ENCODE measurements at places on chromosomes 16 and 17.

- no peak overlapping the region for H3K27ac ChIP-seq
- H3K36me3 ChIP-seq, result no peaks in the 10 kb centered on the region
- H3K4me1 ChIP-seq, result peaks cover 33% of the 10 kb centered on the region
- no peak for DNase-seq
- H3K27me3 ChIP-seq, result peaks cover 38% of the 10 kb centered on the region
- no peak overlapping the region for H3K4me3 ChIP-seq
These were observed 13.4 kb upstream of the HERPUD1 start for GRCh38 chr16:56918467-56919012.

GRCh38 chr17:47816111-47816735, 5.4 kb downstream of the OSBPL7 start:
- H3K27me3 ChIP-seq, result no peaks in the 10 kb centered on the region
- H3K36me3 ChIP-seq, result peaks cover 24% of the 10 kb centered on the region
- no peak overlapping the region for H3K4me3 ChIP-seq
- no peak for DNase-seq
- peaks cover 14% of the 10 kb centered on the region for H3K4me1 ChIP-seq

GRCh38 chr16:54289945-54290832, 3.6 kb upstream of the IRX3 start:
- peaks cover 77% of the 10 kb centered on the region for H3K27me3 ChIP-seq
- peak overlapping the region; percentile 11 for H3K4me3 ChIP-seq
- H3K36me3 ChIP-seq, result no peaks in the 10 kb centered on the region
- peaks cover 25% of the 10 kb centered on the region for H3K4me1 ChIP-seq

DNA sequence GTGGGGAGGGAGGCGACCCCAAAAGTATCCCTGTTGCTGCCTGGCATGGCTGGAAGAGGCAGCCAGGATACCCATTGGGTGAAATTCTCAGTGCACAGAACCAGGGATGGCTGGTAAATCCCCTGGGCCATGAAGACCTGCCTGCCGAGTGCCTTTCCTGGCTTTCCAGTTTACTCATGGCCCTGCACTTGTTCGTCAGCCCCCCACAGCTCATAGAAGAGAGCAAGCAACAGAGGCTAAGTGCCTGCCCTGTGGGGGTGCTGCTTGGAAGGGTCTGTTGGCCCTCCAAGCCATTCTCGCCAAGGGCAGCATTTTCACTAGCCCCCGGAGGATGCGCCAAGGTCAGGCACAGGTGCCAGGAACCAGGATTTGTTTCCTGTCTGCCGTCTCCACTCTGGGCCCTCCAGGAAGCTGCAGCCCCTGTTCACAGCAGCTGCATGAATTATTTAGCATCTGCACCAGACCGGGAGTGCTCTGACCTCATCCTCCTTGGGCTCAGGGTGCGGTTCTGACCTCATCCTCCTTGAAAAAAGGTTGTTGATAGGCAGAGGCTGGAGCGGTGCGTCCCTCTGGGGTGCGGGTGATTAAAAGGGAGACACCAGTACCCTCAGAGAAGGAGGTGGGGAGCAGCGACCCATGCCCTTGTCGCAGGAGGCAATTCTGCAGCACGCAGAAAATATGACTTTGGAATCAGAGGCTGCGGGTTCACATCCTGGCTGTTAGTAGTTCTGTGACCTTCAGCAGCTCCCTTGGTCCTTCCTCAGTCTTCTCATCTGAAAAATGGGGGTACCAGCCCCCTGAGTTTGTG, 14.2 kb upstream of the CD300A start:
- H3K27me3 ChIP-seq, result no peaks in the 10 kb centered on the region
- H3K4me3 ChIP-seq, result no peak overlapping the region
- no peak for DNase-seq
- peaks cover 56% of the 10 kb centered on the region for H3K4me1 ChIP-seq

DNA sequence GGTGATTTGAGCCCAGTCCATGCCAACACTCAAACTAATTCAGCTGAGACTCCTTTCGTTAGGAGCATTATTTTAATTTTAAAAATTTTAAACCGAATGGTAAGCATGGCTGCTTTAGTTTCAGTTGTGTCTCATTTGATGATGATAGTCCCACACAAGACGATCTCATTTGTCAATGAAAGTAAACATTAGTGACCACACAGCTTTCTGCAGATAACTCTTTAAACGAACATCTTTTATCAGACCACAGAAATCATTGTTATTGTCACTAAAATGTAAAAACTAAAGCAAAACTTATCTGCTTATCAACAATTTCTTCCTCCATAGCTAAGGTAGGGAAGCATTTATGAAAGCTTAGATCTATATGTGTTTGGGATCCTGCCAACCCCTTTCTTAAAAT, 382.2 kb downstream of the ZFHX3 start:
- no peak for DNase-seq
- H3K4me3 ChIP-seq, result peak overlapping the region; percentile 99
- no peaks in the 10 kb centered on the region for H3K36me3 ChIP-seq
- H3K4me1 ChIP-seq, result peaks cover 7% of the 10 kb centered on the region

- H3K27ac ChIP-seq, result no peak overlapping the region
- H3K4me3 ChIP-seq, result no peak overlapping the region
- H3K27me3 ChIP-seq, result no peaks in the 10 kb centered on the region
- peaks cover 2% of the 10 kb centered on the region for H3K4me1 ChIP-seq
These were observed 391.3 kb upstream of the CDH5 start for GRCh38 chr16:65975049-65975708.

GRCh38 chr17:20890338-20890737, 152.5 kb downstream of the USP22 start:
- no peaks in the 10 kb centered on the region for H3K27me3 ChIP-seq
- no peak overlapping the region for H3K4me3 ChIP-seq
- peaks cover 27% of the 10 kb centered on the region for H3K4me1 ChIP-seq
- DNase-seq, result no peak

- H3K4me1 ChIP-seq, result no peaks in the 10 kb centered on the region
- H3K27ac ChIP-seq, result no peak overlapping the region
- peaks cover 7% of the 10 kb centered on the region for H3K27me3 ChIP-seq
- DNase-seq, result no peak
- no peaks in the 10 kb centered on the region for H3K36me3 ChIP-seq
These were observed 237.5 kb downstream of the MAF start for GRCh38 chr16:79363035-79363434.

DNA sequence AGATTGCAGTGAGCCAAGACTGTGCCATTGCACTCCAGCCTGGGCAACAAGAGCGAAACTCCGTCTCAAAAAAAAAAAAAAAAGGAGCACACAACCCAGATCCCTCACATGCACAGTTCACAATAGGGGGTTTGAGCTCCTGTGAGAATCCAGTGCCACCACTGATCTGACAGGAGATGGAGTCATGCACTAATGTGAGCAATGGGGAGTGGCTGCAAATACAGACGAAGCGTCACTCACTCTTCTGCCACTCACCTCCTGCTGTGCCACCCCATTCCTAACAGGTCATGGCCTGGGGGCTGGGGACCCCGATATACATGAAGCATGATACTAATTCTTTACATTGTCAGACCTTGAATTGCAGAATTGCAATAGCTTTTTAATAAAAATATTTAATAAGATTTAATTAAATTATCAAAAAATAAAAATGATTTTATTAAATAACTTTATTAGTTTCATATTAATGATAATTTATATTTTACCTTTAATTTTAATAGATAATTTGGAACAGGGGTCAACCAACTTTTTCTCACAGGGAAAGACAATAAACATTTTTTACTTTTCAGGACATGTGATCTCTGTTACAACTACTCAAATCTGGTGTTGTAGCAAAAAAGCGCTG, 171.4 kb downstream of the COPRS start:
- no peak overlapping the region for H3K4me3 ChIP-seq
- H3K36me3 ChIP-seq, result no peaks in the 10 kb centered on the region
- peaks cover 2% of the 10 kb centered on the region for H3K27me3 ChIP-seq
- DNase-seq, result peak; percentile 62
- H3K4me1 ChIP-seq, result peaks cover 9% of the 10 kb centered on the region
- no peak overlapping the region for H3K27ac ChIP-seq

- H3K4me1 ChIP-seq, result peaks cover 1% of the 10 kb centered on the region
- H3K27ac ChIP-seq, result no peak overlapping the region
- DNase-seq, result no peak
These were observed 696.8 kb upstream of the SOX9 start for GRCh38 chr17:71423871-71424546.

GRCh38 chr17:73936908-73937627, 266.4 kb upstream of the RPL38 start:
- no peak overlapping the region for H3K27ac ChIP-seq
- H3K4me3 ChIP-seq, result no peak overlapping the region
- no peaks in the 10 kb centered on the region for H3K27me3 ChIP-seq
- no peaks in the 10 kb centered on the region for H3K4me1 ChIP-seq

GRCh38 chr16:4206680-4207079, 35.2 kb downstream of the SRL start:
- no peaks in the 10 kb centered on the region for H3K36me3 ChIP-seq
- no peaks in the 10 kb centered on the region for H3K27me3 ChIP-seq
- no peak overlapping the region for H3K27ac ChIP-seq
- H3K4me3 ChIP-seq, result no peak overlapping the region
- H3K4me1 ChIP-seq, result no peaks in the 10 kb centered on the region
- no peak for DNase-seq

DNA sequence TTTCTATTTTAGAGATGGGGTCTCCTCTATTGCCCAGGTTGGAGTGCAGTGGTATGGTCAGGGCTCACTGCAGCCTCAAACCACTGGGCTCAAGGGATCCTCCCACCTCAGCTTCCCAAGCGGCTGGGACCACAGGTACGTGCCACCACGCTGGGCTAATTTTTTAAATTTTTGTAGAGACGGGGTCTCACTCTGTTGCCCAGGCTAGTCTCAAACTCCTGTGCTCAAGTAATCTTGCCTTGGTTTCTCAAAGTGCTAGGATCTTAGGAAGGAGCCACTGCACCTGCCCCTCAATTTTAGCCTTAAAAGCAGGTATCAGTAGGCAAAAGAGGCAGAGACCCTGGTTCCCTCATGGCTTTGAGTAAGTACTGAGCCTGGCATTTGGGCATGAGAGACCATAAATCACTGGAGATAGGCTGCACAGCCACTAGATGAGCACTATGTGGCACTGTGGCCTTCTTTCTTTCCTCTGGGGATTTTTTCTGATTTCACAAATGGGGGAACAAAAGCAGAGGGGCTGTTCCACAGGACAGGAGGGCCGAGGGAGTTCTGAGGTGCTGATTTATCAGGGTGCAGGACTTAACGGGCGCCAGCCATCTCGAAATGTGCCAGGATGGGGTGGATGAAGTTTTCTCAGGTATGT, 82.2 kb downstream of the PLXDC1 start:
- peaks cover 6% of the 10 kb centered on the region for H3K4me1 ChIP-seq
- no peak for DNase-seq
- no peak overlapping the region for H3K27ac ChIP-seq
- no peaks in the 10 kb centered on the region for H3K27me3 ChIP-seq

GRCh38 chr17:79993390-79994227, 42.1 kb downstream of the TBC1D16 start:
- H3K4me1 ChIP-seq, result peaks cover 50% of the 10 kb centered on the region
- no peak overlapping the region for H3K4me3 ChIP-seq
- H3K36me3 ChIP-seq, result no peaks in the 10 kb centered on the region
- H3K27me3 ChIP-seq, result no peaks in the 10 kb centered on the region
- no peak overlapping the region for H3K27ac ChIP-seq

DNA sequence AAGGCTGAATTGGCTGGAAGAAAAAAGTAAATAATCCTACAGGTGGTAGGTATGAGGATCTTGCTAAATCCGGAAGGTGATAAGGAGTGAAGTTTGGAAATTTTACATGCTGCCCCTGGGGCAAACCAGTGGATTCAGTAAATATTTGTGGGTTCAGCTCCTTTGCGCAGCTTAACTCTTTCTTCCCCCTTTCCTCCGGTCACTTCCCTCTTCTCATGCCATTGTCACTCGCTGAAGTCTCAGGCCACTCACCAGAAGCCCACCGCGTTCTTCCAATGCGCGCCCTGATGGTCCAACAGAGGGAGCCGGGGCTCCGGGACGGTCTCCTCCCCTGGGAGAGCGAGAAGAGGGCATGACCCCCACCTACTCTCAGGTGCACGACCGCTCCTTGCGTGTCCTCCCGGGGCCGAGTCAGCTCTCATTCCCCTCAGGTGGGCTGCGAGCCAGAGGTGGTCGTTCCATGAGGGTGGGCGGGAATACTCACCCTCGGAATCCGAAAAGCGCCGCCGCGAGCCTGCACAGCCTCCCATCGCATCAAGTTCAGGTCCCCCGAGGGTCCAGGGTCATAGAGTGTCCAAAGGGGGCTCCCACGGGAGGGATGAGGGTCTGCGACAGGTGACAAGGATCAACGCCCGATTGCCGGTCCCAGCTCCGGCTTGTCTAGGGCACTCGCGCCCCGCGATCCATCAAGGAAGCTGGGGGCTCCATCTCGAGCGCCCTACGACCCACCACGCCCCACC, 474 bp downstream of the CLN3 start:
- H3K27me3 ChIP-seq, result no peaks in the 10 kb centered on the region
- peak overlapping the region; percentile 95 for H3K4me3 ChIP-seq
- peak overlapping the region; percentile 100 for H3K27ac ChIP-seq
- H3K36me3 ChIP-seq, result peaks cover 9% of the 10 kb centered on the region

DNA sequence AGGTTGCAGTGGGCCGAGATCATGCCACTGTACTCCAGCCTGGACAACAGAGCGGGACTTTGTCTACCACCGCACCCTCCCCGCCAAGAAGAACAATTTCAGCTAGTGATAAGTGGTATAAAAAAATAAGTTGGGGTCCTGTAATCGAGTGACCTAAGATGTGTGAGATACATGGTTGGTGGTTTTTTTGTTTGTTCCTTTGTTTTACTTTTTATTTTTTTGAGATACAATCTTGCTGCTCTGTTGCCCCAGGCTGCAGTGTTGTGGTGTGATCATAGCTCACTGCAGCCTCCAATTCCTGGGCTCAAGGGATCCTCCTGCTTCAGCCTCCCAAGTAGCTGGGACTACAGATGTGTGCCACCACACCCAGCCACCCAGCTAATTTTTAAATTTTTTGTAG, 58.7 kb downstream of the PITPNC1 start:
- peaks cover 7% of the 10 kb centered on the region for H3K4me1 ChIP-seq
- H3K4me3 ChIP-seq, result no peak overlapping the region
- H3K27me3 ChIP-seq, result no peaks in the 10 kb centered on the region
- H3K36me3 ChIP-seq, result no peaks in the 10 kb centered on the region

DNA sequence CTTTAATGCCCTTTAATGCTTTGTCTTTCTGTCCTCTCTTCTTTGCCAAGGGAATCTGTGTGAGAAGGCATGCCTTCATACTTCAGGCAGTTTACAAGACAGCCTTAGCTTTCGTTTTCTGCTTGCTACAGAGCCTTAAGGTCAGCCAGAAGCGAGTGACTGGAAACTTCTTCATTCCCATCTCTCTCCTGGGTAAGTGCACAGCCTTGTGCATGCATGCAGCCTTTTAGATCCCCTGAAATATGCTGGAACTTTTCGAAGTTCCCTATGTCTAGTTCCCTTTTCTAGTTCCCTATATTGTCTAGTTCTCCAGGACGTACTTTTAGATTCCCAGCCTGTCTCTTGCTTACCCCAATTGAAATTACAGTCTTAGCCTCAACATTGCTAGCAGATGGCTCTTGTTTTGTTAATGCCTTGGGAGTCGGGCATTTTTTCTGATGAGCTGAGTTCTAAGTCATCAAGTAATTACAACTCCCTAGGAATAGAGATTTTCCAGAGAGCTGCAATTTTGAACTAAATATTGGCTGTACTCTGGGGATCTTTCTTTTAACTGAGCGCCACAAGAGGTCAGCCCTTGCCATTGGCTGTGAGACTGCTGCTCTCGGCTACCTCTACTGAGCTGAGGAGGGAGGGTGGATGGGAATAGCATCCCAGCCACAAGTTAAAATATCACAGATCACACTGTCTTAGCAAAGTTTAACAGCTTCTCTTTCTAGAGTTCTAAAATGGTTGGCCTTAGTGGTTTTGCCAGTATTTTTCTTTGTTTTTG, 22.7 kb upstream of the PPM1D start:
- H3K4me3 ChIP-seq, result peak overlapping the region; percentile 54
- H3K4me1 ChIP-seq, result peaks cover 10% of the 10 kb centered on the region
- H3K27ac ChIP-seq, result peak overlapping the region; percentile 67
- no peaks in the 10 kb centered on the region for H3K27me3 ChIP-seq
- H3K36me3 ChIP-seq, result no peaks in the 10 kb centered on the region

Data from osteocyte (in vitro differentiated cells).